HTR-8/SVneo (cell line): ENCODE measurements at places on chromosomes 16 and 17.

DNA sequence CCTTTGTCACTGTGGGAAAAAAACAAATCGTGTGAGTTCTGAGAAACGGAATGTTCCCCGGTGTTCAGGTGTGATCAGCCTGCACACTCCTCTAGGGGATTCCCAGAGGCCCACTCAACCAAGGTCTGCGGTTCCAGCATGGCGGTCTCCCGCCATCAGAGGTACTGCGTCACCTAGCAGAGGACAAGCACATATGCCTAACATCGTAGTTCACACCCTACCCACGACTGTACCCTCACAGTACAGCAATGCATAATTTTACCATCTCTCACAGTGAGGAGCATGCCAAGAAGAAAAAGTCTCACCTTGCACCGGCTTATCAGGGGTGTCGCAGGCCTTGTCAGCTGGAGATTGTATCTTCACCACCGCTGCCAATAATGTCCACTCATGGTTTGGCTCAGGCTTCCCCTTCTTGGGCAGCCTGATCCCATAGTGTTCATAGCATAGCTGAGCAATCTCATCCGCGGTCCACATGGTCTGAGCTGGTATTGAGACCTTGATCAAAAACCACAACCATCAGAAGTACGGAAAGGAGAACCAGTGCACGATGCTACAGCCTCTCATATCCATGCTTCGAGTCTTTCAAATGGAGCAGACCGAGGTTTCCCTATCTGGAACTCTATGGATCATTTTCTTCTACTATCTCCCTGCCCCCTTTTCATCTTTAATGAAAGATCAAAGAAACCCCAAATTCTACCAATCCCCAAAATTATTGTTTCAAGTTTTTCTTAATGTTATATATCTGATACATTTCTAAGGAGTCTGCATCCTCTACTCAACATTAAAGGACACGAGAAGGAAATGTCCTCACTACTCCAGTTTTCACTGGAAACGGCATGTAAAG is 2.5 kb downstream of the ADAT1 start:
- no peak for DNase-seq

- no peak for DNase-seq
Observed at GRCh38 chr17:32870969-32871368, 6.0 kb downstream of the MYO1D start.

GRCh38 chr16:17369421-17370222 is 101.1 kb downstream of the XYLT1 start:
- no peak for DNase-seq

DNA sequence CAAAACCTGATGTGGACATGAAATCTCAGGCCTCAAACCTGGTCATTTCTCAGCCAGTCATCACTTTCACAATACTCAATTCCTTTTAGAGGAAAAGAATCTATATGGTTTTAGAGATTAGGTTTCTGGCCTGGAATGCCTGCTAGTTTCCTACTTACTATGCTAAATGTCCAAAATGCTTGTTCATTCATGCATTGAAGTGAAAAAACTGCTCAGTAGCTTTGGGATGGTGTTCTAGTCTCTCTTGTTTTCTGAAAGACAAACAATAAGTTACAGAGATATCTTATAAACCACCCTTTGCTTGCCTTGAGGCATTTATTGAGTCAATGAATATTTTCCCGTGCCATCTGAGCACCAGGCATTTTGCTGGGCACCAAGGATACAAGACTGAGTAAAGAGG is 1146.5 kb upstream of the GOT2 start:
- DNase-seq = no peak

DNA sequence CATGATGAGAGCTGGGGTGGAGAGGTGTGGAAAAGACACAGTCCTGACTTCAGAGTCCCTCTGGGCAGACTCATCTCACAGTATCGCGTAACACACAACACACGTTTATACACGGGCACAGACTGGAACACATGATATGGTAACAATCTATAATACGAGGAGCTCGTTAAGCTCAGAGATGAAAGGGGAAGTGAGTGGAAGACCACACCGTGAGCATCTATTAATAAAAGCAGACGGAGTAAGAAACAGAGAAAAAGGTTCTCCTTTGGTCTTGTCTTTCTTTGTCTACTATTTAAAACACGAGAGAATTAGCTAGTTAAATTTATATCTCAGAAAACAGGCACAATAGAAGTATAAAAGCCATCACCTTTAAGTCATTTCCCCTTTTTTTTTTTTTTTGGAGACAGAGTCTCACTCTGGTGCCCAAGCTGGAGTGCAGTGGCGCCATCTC is 13.5 kb downstream of the ANKRD11 start:
- no peak for DNase-seq

DNA sequence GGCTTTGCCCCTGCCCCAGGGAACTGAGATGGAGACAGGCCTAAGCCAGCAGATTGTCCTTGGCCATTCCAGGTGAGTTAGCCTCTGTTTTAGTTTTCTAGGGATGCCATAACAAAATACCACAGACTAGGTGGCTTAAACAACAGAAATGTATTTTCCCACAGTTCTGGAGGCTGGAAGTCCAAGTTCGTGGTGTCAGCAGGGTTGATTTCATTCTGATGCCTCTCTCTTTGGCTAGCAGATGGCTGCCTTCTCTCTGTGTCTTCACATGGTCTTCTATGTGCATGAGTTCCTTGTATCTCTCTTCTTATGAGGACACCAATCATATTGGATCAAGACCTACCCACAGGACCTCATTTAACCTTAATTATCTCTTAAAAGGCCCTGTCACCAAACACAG is 12.8 kb downstream of the FAM20A start:
- no peak for DNase-seq

DNA sequence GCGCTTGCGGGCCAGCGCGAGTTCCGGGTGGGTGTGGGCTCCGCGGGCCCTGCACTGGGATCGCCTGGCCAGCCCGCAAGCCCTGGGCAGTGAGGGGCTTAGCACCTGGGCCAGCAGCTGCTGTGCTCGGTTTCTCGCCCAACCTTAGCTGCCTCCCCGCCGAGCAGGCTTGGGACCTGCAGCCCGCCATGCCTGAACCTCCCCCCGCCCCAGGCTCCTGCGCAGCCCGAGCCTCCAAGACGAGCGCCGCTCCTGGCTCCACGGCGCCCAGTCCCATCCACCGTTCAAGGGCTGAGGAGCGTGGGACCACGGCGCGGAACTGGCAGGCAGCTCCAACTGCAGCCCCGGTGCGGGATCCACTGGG is 12.3 kb upstream of the ZFP90 start:
- DNase-seq = no peak

- no peak for DNase-seq
Observed at GRCh38 chr16:86198206-86199118, 299.5 kb downstream of the IRF8 start.

DNA sequence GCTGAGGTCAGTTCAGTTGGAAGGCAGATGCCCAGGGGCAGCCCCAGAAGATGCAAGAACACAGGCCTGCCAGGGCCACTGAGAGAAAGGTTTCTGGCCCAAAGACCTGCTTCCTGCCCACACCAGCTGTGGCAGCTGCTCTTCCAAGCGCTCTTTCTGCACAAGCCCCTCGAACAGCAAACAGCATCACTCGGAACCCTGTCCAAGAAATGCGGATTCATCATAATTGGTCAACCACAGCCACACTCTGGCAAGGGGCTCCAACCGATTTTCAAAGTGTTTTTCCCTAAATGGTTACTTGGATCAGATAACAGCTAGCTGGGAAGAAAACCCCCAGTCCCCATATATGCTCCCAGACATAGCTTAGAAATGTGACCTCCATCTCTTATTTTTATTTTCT is 71.1 kb upstream of the DNAH17 start:
- DNase-seq = no peak

- DNase-seq = no peak
Observed at GRCh38 chr16:86020971-86021370, 122.0 kb downstream of the IRF8 start.

- DNase-seq = peak; percentile 99
Observed at GRCh38 chr17:28041068-28041843, 1.2 kb upstream of the NLK start.

DNA sequence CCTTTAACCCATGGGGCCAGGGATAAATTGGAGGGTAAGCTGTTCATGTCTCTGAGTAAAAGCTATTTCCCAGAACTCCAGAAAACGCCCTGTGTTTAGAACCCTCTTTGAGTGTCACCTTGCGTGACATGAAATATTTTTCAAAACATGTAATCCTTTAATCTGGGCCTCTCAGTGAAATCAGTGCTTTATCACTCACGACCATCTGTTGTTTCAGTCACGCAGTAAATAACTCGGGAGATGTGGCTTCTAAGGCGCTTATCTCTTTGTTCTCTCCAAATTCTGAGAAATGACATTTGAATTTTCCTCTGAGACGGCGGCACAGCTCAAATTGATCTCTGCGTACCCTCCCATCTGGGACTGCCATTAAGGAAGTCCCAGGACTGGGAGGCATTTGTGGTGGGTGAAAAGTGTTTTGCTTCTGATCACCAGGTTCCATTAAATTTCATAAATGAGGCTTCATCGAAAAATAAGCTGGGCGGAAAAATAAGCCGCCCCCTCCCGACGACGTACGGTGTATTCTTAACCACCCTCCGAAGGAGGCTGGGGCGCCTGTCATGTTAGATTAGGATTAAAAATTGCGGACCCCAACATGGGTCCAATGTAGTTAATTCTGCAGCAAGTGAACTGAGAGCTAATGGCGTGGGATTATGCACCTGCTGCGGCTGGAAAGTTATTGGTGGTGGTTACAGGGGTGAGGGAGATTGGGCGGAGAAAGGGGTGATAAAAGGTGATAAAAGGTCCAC is 12.7 kb downstream of the WFDC1 start:
- DNase-seq = no peak
